Fibroblast of skin of abdomen (primary cell): ENCODE measurements at places on chromosomes 12 and 14.

- DNase-seq, result peak; percentile 53
Observed at GRCh38 chr12:26090836-26091510, 33.9 kb downstream of the BHLHE41 start.

GRCh38 chr12:32482226-32482625, 82.9 kb downstream of the FGD4 start:
- DNase-seq, result no peak

- no peak for DNase-seq
Observed at GRCh38 chr12:109871668-109872314, 8.6 kb downstream of the GLTP start.

DNA sequence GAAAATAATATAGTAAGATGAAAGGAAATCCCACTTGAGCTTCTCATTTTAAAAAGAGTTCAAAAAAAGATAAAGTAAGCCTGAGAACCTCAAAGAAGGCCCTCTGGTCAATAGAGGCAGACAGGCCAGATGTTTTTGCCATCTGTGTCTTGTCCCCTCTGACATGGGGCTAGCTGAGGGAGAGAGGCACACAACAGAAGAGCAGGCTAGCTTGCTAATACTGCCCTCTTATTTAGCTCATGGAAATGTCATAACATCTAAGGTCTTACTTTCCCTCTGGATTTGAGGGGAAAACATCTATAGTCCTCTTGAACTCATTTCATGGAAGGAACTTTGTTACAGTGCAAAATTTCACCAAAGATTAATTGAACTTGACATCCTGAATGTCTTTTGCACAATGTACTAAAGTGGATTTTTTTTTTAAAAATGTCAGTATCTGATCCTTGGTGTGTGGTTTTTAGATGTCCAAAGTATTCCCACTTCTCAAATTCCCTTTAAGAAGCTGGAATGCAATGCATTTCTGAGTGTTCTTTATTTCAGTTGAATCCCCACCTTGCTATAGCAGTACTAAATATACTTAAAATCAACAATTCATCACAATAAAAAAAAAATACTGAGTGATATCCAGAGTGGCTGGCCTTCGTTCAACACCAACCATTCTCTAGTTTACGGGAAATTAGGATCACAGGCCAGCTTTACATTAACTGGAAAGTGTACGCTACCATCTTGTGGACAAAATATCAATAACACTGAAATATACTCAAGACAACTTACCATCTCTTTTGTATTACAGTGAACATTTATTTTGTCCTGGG, 176.7 kb downstream of the PAH start:
- peak; percentile 74 for DNase-seq

DNA sequence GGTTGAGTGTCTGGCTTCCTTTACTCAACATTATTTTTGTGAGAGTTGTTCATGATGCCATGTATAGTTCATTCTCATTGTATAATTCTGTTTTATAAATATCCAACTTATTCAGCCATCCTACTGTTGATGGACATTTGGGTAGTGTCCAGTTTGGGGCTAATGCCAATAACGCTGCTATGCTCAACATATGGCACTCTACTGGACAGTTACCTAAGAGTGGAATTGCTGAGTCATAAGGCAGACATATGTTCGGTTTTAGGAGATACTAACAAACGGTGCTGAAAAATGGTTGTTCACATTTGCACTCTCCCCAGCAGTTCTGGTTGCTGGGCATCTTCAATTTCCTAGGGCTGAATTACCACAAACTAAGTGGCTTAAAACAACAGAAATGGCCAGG, 28.7 kb upstream of the P2RX4 start:
- peak; percentile 40 for DNase-seq

DNA sequence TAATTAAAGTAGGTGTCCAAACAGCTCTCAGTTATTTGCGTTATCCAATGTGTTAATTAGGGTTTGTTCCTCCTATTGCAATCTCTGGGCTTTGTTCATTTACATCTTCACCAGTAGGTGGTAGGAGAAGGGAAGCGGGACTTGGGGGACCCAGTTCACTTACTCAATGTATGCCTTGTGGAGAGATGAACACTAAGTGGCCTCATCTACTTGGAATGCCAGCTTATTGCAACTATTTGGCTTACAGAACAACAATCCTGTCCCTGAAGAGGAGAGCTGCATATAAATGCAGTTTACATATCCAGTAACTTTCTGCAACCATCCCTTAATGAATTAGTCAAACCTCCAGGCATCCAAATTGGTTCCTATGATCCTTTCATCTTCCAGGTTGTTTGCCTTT, 417.1 kb upstream of the CCDC196 start:
- DNase-seq, result peak; percentile 36

GRCh38 chr12:130031571-130032189, 127.9 kb upstream of the TMEM132D start:
- peak; percentile 17 for DNase-seq

DNA sequence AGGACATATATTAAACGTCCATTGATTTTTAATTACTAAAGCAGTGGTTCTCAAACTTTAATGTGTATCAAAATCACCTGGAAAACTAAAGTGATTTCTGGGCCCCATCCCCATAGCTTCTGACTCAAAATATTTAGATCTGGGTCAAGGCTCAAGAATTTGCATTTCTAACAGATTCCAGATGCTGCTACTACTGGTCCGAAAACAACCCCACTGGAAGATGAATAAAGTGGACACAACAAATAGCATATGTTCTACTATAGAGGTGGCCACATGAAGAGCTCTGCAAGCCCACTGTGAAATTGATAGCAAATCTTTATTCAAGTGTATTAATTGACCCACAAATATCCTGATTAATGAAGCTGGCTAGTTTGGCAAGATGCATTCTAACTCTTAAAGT, 69.4 kb downstream of the SPATA7 start:
- DNase-seq, result peak; percentile 28

GRCh38 chr12:79537675-79538074, 153.1 kb downstream of the PAWR start:
- no peak for DNase-seq

GRCh38 chr12:24822121-24822899, 126.6 kb downstream of the BCAT1 start:
- DNase-seq, result peak; percentile 80

GRCh38 chr12:126171937-126172559, 1106.8 kb downstream of the AACS start:
- DNase-seq, result no peak

DNA sequence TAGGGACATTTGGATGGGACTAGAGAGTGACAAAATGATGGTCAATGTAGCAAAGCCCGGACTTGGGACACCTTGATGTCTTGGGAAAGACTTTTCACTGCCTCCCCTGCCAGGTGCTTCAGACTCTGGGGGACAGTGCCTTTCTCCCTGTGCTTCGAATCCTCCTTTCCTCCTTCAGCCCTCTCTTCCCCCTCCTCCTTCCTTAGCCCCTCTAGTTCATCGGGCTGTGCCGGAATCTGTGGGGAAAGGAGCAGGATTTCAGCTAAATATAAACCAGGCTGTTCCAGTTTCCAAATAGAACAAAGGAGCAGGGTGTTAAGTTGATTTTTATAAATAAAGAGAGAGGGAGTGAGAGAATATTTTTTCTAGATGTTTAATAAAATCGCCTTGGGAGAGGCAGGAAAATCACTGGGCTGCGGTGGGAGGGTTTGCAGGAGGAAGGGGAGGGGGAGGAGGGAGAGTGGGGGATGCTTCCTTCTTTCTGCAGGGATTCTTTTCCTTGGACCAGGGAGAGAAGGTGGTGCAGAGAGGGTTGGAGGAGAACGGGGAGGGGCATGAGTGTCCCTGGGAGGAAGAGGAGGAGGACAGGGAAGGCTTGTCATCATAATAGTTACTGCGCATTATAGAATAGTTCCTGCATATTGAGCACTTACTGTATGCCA, 21.3 kb upstream of the CABP1 start:
- DNase-seq, result no peak

DNA sequence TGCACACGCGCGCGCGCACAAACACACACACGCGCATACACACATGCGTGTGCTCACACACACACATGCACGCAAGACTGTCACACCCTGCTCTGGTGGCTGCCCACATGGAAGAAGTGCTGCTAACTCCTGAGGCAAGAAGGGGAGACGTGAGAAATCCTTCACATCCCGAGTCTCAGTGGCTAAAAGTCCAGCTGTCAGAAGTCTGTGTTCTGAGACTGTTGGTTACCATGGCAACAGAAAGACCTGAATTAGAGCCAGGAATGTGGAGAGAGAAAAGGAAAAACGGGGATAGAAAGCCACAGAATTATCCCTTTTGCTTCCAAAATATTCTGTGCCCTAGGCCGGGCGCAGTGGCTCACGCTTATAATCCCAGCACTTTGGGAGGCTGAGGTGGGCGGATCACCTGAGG, 71.2 kb downstream of the PPFIBP1 start:
- peak; percentile 90 for DNase-seq

DNA sequence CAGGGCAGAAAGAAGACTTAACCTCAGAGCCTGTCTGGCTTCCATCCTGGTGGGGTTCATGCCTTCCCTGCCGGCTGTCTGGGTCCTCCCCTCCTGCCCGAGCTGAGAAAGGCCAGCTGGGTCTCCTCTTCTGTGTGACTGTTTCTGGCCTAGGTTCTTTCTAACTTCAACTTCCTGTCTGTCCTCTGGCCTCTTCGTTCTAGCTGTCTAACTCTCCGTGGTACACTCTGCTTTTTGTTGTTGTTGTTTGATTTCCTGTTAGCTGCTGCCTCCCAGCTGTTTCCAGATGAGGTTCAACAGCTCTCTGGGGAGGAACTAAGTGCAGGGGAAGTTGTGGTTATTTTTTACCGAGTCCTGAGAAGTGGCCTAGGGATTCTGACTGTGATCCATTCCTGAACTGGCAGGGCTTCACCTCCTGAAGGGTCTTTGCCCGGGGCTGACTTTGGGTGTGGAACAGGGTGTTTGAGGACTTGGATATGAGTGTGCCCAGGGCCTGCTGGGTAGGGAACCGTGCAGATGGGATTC, 3.2 kb downstream of the MLXIP start:
- DNase-seq, result peak; percentile 48

- DNase-seq, result no peak
Observed at GRCh38 chr12:15719230-15719629, 70.0 kb downstream of the EPS8 start.

- no peak for DNase-seq
Observed at GRCh38 chr12:57176846-57177245, 29.4 kb upstream of the LRP1-AS start.

- DNase-seq, result no peak
Observed at GRCh38 chr12:122459211-122459610, 36.7 kb upstream of the CLIP1 start.

GRCh38 chr14:91830777-91831176, 36.6 kb downstream of the TC2N start:
- DNase-seq, result no peak

DNA sequence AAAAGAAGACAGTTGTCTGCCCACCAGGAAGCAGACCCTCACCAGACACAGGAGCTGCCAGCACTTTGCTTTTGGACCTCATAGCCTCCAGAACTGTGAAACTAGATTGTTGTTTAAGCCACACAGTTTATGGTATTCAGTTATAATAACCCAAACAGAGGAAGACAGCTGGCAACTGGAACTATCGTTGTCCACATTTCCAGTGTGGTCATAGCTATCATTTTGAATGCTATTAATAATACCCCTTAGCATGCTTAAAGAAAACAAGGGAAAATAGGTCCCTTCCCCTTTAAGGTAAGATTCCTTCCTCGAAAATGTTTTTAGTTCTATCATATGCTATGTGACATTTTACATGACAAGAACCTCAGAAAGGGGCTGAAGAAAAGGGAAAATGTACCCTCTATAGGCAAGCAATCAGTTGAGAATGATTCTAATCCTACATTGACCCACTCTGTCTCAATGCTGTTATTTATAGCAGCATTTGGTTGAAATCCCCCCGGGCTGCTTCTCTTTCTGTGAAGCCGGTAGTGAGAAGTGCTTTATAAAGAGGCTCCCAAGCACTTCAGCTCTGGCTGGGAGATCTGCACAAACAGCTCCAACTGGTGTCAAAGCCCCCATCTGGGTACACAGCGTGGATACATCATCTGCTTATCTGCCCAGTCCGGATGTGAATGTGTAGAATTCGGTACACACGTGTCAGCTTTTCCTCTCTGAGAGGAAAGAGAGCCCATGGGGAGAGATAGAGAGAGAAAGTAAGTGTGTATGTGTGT, 221.2 kb upstream of the FLRT2 start:
- no peak for DNase-seq

GRCh38 chr12:101823039-101823438, 7.7 kb downstream of the GNPTAB start:
- DNase-seq, result no peak

DNA sequence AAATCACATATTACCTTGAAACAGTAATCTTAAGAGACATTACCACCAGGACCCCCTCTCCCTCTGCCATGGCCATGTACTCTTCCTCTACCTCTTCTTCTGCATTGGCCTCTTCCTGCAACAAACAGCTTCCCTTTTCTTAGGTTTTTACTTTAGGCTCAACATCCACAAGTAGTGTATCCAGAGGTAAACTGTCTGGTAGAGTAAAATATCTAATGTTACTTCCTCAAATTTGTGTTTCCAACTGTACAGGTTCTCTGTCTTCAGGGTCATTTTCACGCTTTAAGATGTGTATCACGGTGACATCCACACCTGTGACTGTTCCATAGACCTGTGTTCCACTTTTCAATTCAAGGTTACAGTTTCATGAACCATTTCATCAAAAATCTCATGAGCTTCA, 13.4 kb downstream of the CDK17 start:
- DNase-seq, result no peak

DNA sequence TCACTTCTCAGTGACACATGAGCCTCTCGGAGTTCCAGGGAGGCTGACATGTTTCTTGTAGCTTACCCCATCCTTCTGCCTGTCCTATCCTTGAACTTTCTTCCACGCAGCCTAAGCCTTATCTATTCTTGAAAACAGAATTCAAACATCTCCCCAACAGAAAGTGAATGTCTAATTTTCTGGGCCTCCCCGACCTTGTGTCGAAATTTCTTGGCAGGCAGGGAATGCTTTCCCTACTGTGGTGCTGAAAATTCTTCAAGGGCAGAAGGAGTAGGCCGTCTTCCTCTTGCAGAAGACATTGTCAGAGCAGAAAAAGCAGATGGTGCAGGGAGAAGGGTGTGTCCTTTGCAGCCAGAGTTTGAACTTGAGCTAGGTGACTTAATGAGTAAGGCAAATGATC, 63.0 kb upstream of the TCL1B start:
- no peak for DNase-seq

GRCh38 chr12:52389313-52390207, 4.1 kb upstream of the KRT84 start:
- peak; percentile 36 for DNase-seq

DNA sequence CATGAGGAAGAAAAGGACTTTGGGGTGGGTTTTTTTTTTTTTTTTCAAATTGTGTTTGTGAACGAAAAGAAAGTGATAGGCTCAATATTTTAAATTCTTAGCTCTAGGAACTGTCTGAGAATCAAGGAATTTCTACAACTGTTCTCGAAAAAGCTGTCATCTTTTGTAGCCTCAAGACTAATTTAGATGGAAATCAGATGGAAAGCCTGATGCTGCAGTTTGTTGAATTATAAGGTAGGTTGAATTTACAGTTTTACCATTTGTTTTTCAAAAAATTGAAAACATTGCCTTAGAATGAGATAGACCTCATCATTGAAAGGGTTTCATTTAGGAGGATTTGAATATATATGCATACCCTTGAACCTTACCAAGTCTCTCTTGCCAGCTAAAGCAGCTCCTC, 109.3 kb upstream of the TRHDE start:
- no peak for DNase-seq

- DNase-seq, result no peak
Observed at GRCh38 chr12:104276273-104277131, 27.0 kb upstream of the EID3 start.
